ENCODE measurements at places on chromosomes 2 and 18.

DNA sequence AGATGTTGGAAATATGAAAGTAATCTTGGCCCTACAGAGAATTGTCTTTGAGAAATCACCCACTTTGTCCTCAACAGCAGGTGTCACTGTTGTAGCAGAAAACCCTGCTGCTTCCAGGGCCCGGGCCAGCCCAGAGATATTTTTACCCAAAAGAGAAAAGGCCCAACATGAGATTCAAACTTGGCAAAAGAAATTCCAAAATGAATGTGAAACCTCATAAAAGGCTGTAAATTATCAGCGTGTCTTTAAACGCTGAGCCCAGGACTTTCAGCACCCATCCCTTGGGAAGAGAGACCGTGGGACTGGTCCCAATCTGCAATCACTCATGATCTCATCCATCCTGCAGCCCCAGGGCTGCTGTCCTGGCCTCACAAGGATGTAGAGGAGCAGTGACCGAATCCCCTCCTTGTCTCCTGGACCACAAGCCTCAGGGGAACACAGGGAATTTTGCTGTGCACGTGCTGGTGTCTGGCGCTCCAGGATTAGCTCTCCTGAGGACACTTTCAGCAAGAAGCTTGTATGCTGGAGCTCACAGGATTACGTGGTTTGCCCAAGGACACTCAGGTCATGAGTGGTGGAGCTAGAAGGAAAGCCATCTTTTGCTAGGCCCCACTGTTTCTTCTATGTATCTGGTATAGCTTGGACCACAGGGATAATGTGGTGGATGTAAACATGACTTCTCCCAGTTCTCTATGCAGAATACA is 202.1 kb downstream of the RNF144A start:
- peak; percentile 63 for DNase-seq

- DNase-seq = no peak
Observed at GRCh38 chr2:238724728-238725127, 123.2 kb upstream of the TWIST2 start.

DNA sequence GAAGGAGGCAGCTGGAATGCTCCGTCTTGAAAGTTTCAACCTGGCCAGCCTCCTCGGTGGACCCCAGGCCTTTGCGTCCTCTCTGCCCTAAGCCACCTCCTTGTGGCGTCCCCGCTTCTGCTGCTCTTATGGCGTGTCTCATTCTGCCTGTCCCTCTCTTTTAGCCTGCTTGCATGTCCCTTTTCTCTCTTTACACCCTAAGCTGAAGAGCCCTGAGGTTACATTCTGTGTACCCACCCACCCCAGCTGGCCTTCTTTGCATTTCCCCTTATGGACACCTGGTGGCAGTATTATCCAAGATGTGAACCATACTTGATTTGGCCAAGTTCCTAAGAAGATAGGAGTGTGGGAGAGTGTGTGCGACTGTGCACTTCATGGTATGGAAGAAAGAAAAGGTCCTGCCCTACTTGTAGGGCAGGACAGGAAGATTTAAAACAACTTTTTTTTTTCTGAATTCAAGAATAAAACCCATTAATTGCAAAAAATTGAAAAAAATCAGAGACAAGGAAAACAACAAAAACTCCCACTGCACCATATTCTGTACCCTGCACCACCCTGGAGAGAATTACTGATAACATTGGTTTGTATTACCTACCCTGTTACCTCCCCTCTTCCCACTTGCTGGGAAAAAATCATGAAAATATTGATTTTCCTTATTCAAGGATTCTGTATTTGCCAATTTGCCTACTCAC is 77.4 kb downstream of the DYSF start:
- DNase-seq = no peak

GRCh38 chr2:47636596-47637264 is 146.2 kb upstream of the MSH6 start:
- no peak for DNase-seq

DNA sequence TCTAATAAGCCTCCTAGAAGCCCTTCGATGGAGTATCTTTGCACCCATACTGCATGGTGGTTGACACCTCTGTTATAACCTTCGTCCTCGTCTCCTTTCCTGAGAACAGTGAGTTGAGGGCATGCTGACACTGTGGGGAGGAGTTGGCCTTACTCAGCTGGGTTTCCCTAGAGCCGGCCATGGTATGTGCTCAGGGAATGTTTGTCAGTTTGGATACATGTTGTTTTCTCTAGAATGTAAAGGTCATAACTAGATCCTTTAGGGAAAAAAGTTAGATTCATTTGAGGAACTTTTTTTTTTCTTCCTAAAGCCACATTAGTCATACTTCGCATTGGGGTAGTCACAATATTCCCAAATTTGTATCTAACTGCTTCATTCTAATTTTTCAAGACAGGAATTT is 106.0 kb upstream of the FOSL2 start:
- no peak for DNase-seq

DNA sequence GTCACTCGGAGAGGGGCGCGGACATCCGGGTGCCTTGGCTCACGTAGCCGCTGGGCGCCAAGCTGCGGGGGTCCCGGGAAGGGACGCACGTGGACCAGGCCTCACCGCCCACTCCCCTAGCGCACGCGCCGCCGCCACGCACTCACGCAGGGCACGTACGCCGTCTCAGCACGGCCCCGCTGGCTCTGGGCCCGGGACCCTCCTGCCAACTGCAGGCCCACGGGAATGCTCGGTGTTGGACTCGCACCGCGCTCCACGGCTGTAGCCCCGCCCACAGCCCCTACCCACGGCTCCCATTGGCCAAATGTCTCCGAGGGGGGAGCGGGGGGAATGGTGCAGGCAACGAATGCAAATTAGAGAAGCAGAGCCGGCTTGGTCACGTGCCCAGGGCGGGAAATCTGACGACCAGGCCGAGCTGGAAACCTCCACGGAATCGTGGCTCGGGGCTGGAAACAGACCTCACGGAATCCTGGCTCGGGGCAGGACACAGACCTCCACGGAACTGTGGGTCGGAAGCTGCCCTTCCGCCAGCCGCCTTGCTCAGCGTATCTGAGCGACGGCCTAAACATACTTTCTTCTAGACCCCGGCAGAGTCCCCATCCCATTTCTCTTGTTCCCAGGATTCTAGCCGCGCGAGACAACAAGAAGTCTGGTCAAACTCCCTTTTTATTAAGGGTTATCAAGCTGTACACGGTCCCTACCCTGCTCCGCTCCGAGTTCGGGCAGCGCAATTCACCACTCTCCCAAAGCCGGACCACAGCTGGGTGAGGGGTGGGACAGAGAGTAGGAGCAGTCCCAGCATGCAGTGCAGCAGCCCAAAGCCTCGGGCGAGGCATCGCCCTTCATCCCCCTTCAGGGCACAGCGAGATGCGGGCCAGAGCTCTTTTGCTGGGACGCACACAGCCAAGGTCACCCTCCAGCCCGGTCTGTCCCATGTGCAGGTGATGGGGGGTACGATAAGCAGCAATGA is at the start of gene ABCB6:
ABCB6 (minus strand) TSS at position 227 of the 970 bp plus-strand sequence. CDS start 285 bp downstream, outside the sequence.
- DNase-seq = peak; percentile 96

DNA sequence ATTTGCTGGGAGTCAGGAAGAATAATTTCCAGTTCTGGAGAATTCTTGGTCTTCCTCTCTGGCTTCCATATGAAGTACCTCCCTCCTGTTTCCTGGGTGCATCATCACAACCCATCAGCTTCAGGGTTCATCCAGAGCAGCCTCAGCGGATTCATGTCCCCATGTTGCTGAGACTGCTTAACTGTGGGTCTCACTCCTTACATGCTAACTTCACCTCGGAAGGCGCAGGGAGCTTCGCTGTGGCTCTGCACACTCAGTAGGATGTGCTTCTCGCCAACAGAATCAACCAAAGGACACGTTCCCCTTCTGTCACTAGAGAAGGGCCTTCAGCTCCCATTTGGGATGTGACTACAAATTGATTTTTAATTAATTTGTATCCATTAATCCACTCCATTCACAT is 24.2 kb downstream of the FBLN7 start:
- no peak for DNase-seq

DNA sequence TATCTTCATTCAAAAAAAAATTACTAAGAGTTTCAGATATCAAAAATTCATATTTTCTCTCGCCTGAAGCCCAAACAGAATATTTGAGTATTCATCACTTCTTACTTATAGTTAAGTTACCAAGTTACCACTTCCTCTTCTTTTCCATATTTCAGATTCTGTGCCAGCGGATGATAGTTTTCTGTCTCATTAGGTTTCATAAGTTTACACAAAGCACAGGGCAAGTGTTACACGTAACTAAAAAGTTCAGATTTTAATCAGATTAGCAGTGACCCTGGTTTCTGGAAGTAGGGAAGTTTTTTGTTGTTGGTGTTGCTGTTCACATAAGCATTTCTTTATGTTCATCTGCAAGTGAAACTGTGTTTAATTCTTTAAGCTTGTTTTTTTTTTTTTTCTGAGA is 10.2 kb downstream of the AFTPH start:
- no peak for DNase-seq

GRCh38 chr2:69201259-69201658 is 185.8 kb downstream of the GFPT1 start:
- DNase-seq = no peak

GRCh38 chr2:146128216-146128615 is 1608.3 kb upstream of the ZEB2 start:
- no peak for DNase-seq

- DNase-seq = no peak
Observed at GRCh38 chr18:37346048-37346447, 219.6 kb downstream of the CELF4 start.

- DNase-seq = peak; percentile 4
Observed at GRCh38 chr2:241703032-241703604, 1.3 kb downstream of the ING5 start.

DNA sequence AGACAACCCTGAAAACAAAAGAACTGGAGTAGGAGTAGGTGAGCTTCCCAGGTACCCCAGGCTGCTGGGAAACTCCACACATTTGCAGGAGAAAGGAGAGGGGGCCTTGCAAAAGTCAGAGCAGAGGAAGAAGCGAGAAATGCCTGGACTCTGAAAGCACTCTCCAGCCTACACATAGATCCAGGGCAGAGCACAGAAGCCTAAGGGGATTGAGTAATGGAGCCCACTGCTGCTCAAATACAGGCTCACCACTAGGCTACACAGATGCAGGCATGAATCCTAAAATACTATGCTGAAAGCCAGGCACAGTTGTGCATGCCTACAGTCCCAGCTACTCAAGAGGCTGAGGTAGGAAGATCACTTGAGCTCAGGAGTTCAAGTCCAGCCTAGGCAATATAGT is 33.4 kb downstream of the OSBPL1A start:
- DNase-seq = no peak

GRCh38 chr2:118062048-118062447 is 26.2 kb upstream of the INSIG2 start:
- DNase-seq = no peak

- DNase-seq = no peak
Observed at GRCh38 chr18:321865-322467, 54.1 kb upstream of the THOC1 start.

GRCh38 chr2:100417711-100418124 is 250 bp upstream of the CHST10 start:
- no peak for DNase-seq

DNA sequence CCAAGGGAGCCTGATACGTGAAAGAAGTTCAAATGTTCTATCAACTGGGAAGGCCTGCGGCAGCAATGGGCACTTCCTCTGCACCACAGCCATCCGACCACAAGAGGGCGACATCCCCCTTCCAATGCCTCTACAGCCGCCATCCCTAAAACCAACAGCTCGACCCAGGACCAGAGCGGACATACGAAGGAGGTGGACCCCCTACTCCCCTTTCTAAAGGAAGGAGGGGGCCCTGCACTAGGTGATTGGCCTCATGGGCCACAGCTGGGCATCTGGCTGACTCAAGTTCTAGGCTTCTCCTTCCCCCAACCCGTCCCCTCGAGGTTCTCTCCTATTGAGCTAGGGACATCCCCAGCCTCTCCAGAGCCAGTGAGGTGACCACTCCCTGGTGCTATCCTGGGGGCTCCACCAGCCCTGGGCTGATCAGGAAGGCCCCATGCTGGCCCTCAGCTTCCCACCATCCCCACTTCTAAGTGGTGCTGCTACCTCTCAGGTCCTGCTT is 217.2 kb downstream of the TNS1 start:
- DNase-seq = peak; percentile 90

GRCh38 chr2:191202881-191203397 is 42.3 kb upstream of the MYO1B start:
- no peak for DNase-seq

- no peak for DNase-seq
Observed at GRCh38 chr18:62811674-62812073, 96.3 kb downstream of the PHLPP1 start.

- DNase-seq = no peak
Observed at GRCh38 chr18:56649996-56650395, 1.2 kb upstream of the WDR7 start.

GRCh38 chr2:127632592-127633489 is 13.1 kb upstream of the GPR17 start:
- no peak for DNase-seq

DNA sequence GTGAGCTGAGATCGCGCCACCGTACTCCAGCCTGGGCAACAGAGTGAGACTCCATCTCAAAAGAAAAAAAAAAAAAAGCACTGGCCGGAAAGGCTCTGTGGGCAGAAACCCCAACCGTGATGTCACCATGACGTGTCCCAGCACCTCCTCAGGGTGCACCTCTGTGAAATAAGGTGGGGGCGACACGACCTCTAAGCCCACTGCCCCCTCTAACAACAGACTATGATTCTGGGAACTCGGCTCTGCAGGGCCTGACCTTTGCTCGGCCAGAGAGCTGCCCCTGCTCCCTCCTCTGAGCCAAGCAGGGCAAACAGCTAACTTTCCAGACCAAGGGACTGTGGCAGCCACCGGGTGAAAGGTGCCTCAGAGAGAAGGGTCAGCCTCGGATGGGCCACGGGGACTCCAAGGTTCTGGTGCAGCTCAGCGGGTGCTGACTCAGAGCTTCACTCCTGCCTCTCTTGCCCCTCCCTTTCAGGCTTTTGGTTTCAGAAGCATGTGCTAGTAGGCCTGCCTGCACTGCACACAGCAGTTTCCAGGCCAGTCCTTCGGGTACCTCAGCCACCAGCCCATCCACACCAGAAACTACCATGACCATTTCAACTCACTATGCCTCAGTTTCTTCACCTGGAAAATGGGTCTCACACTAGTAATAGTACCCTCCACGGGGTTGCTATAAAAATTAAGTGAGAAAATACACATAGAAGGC is 8.0 kb downstream of the TMBIM1 start:
- DNase-seq = peak; percentile 61

DNA sequence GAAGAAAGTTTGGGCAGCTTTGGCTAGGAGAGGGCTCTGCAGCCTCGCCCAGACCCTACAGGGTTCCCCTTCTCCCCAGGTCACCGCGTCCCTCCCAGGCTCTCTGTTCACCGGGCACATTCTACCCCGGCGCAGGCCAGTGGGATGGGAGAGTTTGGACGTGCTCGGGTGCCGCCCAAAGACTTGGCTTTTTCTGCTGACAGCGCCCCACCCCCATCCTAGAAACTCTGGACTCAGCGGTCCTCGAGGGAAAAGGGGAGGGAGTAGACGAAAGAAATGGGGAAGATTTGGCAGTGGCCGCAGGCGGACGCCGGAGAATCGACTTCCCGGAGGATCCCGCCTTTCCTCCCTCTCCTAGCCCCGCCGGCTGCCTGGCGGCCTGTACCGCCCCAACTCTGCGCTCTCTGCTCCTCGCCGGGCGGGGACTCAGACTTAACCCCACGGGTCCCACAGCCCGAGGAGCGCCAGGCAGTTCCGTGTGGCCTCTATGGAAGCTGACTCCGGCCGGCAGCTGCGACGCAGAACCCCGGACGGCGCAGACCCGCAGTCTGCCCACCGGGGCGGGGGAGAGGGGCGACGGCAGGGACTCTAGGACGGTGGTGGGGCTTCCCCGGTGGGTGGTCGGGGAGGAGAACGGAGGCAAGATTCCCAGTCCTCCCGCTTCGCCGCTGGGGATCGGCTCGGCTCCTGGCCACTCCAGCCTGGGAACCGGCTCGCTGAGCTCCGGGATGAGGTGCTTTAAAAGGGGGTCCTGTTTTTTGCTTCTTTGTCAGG is 863 bp upstream of the SIX2 start:
- peak; percentile 77 for DNase-seq

Data from left lung (tissue), 14 donors.